T-helper 9 cell (primary cell): ENCODE measurements at places on chromosomes 3 and 15.

DNA sequence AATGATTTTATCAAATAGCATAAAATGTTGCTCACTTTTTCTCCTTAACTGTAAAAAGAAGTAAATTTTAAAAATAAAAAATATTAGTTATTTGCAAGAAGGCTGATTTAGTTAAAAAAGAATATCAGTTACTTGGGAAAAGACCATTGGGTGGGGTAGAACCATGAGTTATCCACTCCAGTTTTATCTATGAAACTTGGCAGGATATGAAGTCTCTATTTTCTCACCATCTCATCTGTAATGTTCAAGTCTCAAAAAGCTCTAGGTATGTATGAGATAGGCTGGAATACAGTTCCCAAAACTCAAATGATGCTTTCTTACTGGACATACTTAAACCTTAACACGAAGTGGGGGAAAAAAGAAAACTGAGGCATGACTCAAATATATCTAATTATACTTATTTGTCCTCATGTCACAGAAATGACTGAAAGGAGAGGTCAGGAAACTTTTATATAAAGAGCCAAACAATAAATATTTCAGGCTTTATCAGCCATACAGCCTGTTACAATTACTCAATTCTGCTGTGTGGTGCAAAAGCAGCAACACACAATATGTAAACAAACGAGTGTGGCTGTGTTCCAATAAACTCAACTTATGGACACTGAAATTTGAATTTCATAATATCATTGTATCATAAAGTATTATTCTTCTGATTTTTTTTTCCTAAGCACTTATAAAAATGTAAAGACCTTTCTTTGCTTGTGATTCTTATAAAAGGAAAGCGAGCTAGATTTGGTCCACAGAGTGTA lies 131.8 kb downstream of the TBL1XR1 start:
- no peak for DNase-seq

DNA sequence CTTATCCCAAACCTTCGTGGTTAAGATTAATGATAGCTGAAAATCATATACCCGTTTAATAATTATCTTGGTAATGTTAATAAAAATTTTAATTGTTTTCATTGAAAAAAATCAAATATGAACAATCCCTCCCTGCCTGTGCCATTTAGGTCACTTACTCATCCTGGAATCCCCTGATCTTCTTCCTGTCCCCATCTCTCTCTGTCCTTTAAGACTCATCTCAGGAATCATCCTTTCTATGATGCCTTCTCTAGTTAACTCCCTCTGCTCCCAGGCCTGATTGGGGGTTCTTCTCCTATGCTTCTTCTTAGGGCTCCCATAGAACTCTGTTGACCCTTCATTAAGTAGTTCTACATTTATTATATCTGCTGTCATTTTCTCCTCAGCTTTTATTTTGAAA lies 91.6 kb downstream of the MBNL1 start:
- no peak for DNase-seq

GRCh38 chr15:79505956-79506355 lies 73.8 kb downstream of the MINAR1 start:
- no peak for DNase-seq

DNA sequence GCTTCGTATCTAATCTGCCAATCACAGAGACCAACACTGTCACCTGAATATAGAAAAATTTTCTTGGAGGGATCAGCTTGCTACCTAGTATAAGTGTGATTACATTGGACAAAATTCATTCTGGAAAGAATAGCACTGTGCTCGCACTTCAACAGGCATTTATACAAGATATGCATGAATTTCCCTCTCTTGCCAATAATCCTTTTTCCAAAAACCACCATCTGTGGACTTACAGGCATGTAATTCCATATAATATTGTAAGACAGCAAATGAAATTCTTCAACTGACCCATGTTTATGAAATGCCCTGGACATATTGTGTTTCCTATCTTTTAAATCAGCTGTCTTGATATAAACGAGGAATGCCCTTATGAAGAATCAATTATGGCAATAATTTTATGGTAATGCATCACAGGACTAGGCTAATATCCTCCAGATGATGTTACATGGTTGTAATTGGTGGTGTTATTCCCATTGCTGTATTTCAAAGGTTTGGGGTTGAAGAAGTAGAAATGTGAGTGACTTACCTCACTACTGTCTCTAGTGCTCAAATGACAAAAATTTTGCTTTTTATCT lies 861.4 kb upstream of the NECTIN3 start:
- DNase-seq: no peak

DNA sequence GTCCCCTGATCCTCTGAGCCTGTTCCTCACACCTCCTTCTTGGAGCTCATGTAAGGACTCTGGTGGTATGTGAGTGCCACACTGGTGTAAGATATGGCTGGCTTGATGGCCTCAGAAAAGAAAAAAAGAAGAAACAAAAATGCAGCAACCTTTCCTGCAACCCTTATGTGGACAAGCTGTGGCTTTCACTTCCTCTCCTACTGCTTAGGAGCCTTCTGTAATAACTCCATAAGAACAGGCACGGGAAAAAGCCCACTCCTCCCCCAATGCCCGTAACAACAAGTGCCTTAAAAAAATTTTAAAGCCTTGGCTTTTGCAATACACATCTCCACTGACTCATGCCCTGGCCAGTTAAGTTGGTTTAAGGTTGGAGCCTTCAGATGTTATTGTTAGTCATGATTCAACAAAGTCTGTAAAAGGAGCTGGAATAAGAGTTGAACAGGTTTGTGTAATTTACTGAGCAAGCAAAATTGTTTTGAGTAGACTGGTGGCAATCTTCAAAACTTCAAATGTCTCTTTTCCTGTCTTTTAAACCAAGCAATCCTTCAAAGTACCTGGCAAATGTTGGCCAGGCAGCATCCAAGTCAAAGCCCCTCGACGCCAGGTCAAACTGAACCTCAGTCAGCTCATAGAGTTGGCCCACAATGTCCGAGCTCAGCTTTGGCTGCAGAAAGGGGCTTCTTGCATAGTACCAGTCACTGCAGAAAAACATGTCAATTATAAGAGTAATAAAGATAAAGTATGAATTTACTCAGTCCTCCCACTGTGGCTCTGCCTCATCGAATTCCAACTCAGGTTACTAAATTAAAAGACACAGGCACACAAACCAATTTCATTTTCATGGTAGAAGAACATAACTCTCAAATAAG lies 22.9 kb downstream of the FYCO1 start:
- no peak for DNase-seq

GRCh38 chr3:98013411-98014267 lies 21.5 kb downstream of the GABRR3 start:
- no peak for DNase-seq

GRCh38 chr3:195240939-195241338 lies 30.0 kb downstream of the XXYLT1 start:
- no peak for DNase-seq
